ENCODE measurements at places on chromosomes 2 and 18.

DNA sequence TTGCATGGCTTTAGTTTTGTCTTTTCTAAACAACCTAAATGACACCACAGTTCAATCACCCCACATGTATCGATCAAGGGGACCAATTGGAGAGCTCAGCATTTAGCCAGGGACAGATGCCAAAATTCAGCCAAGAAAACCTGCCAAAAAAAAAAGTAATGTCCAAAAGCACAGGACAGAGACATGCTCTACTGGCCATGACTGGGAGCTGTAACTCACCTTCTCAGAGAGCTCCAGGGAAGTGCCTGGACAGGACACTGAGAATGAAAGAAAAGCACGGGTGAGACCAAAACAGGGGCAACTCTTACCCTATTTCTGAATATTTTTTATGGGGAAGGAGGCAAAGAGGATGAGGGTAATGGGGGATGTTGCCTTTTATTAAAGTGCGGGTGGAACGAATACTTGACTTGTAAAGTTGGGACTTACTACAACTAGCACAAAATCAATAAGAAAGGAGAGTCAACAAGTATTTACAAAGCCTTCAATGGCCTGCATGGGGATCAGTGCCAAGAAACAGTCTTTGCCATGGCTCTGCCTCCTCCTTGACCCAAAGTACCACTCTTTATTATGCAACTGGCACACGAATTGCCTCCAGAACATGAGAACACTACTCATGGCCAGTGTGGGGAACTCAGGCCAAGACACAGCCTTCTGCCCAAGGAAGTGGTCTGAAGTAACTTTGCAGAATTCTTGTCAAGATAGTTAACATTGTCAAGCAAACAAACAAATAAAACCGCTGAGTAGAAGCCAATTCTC lies 72.9 kb upstream of the HK2 start:
- DNase-seq: no peak

DNA sequence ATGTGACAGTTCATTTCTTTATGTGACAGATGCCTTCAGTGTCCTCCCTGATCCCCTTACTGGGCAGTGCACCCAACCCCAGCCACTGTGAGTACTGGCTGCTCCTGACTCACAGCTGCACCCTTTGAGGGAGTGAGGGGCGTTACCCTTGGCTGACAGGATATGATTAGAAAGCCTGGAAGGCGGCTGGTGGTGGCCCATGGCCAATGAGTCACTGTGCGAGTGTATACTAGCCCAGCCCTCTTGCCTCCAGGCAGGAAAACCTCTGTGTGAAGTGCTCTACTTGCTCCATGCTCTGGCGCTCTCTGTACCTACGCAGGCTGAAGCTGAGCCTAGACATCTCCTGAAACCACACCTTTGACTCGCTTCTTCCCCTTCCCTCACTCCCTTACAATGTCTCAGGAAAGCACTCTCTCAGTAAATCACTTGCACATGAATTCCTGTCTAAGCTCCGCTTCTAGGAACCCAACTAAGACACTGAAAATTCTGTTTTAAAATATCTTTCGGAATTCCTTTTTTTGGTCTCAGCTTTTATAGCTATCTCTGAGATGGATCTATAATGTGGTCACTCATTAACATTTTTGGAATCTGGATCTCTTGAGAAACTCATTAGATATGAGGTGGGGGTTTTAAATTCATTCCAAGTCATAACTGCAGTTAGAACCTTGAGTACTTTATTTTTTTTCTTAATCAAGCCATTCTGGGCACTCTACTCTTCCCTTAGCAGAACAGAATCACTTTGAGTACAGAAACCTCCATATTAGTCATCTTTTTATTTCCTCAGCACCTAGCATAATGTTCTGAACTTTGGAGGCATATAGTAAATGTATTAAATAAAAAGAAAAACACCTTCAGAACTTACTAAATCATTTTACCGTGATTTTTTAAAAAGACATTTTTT lies 25.3 kb upstream of the STAM2 start:
- DNase-seq: no peak

GRCh38 chr2:124328397-124328796 lies 303.3 kb downstream of the CNTNAP5 start:
- DNase-seq: no peak

DNA sequence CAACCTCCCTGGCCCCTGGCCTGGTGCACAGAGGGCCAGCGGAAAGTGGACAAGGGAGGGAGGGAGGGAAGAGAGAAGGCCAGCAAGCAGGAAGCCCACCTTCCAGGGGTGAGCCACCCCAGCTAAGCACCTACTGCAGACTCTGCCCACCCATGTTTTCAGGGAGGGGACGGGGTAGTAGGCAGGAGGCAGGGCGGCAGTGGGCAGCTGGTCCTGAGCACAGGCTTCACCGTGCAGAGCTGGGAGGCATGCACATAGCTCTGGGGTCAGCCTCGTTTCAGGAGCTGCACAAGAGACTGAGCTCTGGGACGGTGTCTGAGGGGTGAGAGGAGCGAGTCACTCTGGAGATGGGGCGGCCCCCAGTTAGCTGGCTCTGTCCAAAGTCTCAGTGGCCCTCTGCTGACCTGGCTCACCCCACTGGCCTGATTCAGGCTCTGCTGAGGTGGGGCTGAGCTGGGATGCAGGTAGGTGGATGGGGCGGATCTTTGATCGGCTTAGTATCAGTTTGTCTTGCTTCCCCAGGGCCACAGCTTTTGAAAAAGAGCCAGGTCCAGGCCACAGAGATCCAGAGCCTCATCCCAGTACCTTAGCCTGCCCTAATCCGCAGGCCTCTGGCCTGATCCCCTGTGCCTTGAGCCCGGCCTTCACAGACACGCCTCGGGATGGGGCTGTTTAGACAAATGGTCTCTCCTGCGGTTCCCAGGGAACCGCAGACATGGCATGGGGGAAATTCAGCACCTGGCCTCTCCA lies 3.7 kb downstream of the NMUR1 start:
- DNase-seq: no peak

- no peak for DNase-seq
Observed at GRCh38 chr2:15588329-15588919, 3.2 kb upstream of the DDX1 start.

GRCh38 chr2:230179907-230180306 lies 39.9 kb downstream of the SP110 start:
- DNase-seq: no peak

DNA sequence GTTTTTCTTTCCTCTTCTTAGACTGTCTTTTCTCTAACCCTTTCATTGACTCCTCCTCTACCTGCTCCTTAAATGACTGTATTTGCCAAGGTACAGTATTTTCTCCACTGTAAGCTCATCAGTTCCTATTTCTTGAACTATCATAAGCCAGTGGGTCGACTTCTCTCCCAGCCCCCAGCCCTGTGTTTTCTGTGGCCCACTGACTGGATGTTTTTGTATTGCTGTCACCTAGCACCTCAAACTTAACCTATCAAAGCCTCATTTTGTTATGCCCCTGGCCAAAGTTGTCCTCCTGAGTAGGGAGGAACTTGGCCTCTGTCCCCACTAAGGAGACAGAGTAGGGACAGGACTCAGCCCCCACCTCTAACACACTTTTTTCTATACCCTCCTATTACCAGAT lies 65.4 kb upstream of the CABLES1 start:
- no peak for DNase-seq

- no peak for DNase-seq
Observed at GRCh38 chr18:57447154-57447621, 12.0 kb downstream of the ONECUT2 start.

DNA sequence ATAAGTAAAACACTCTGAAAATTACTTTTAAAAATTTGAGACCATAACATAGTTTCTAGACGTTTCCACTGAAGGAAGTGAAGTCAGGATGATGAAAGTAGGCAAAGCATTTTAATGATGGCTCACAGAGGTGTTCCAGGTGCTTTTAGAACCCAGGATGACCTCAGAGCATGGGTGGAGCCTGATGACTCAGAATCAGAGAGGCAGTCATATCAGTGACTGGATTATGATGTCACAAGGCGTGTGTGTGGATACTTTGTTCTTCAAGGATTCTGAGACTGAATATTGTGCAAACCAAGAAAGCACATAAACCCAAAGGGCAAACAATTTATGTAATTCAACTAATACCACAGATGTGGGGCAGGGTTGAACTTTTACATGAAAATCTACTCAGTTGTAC lies 208.0 kb upstream of the FBXO11 start:
- no peak for DNase-seq

GRCh38 chr18:64270121-64270520 lies 121.2 kb upstream of the LINC00305 start:
- DNase-seq: no peak

GRCh38 chr18:12630136-12630535 lies 27.8 kb downstream of the SPIRE1 start:
- no peak for DNase-seq

- no peak for DNase-seq
Observed at GRCh38 chr18:77197073-77197472, 52.6 kb upstream of the GALR1 start.

DNA sequence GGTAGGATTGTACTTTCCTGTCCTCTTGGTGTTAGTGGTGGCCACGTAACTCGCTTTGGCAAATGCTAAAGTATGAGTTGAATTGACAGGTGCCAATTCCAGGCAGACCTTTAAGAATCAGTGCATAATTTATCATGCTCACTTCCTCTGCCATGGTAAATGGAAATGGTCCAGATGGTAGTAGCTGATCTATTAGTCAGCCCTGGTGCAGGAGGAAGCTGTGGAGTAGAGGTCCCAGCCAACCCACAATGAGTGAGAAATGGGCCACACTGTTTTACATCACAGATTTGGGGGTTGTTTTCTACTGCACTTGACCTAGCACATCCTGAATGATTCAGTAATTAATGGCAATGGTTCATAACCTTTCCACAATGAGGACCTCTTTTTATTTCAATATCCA lies 104.4 kb downstream of the RGPD3 start:
- DNase-seq: no peak

DNA sequence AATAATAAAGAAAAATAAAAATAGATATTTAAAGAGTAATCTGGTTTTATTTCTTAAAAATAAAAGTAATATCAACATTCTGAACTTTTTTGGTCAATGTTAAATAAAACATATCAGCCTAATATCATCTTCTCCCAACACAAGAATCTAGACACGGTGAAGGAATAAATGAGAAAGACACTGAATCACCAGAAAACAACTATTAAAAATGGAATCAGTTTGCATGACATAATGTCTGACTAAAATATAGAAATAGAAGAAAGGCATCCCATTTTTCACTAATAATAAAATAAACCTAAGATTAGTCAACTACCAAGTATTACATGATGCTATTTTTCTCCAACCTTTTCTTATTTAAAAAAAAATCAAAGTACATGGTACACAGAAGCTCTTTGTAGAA lies 30.8 kb upstream of the TNFAIP6 start:
- no peak for DNase-seq

- DNase-seq: no peak
Observed at GRCh38 chr2:189836644-189837043, 52.4 kb downstream of the PMS1 start.

DNA sequence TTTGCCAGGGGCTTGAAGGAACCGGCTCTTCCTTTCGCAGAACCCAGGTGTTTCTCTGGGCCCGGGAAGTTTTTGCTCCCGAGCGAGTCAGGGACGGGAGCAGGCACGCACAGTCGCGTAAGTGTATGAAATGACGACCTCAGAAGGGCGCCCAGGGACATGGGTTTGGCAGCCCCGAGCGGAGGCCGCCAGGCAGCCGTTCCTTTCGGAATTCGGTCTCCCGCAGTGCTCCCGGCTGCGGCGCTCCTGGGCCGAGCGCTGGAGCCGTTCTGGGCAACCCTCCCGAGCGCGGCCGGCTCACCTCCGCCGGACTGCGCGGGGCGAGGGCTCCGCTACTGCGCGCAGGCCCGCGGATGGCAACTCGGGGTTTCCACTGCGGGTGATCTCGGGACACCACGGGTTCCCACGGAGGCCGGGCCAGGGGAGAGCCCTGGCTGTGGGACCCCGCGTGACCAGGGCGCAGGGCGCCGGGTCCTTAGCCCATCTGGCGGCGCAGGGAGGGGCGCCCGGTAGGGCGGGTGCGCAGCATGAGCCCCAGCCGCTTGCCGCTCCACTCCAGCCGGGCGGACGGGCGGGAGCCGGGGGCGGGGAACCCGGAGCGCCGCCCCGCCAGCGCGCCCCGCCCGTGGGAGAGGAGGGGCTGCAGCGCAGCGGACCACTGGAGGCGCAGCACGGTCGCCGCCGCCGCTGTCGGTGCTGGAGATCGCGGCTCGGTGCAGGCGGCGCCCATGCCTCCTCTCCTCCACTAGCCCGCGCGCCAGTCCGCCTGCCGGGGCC lies at the start of gene OSBPL6:
TSS of gene OSBPL6 (plus strand) at position 690 of the 777 bp plus-strand sequence. CDS start 111,673 bp downstream, outside the sequence.
- DNase-seq: no peak

DNA sequence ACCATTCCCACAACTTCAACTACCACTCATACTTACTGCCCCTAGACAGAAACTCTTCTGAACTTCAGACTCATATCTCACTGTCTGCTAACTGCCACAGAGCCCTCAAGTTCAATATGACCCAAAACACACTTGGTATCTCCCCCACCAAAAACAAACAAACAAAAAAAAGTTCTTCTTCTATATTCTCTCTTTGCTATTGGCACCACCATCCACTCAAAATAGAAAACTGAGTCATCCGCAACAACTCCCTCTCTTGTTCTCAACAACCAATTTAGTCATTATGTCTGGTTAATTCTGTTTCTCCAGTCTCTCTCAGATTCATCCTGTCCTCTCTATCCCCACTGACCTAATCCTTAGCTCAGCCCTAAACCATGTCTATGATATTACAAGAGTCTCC lies 7.2 kb upstream of the DCTN1 start:
- DNase-seq: no peak

GRCh38 chr2:239522002-239522739 lies 121.4 kb upstream of the HDAC4 start:
- no peak for DNase-seq

- no peak for DNase-seq
Observed at GRCh38 chr2:74834792-74835755, 1.1 kb downstream of the HK2 start.

DNA sequence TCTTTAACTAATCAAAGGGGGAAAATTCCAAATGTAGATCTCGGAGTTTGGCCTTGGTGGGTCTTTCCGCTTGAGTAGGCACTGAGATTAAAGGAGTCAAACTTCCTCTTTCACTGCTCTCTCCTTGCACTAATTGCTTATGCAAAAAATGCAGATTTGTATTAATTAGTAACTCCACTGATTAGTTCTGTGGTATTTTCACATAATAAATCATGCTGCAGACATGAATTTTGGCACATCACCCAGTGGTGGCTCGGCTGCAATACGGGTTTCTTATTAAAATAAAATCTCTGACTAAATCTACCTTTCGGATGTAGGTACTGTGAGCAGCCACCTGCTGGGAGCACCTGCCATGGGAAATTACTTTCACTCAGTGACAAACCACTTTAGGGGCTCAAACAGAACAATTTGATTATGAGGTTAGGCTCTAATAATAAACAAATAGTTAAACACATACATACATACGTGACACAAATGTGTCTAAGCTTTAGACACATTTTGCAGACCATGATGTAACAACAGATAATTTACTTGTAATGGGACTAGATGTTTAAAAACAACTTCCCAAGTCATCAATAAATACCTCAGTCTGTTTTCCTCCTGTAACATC lies 6.4 kb upstream of the NEUROD1 start:
- DNase-seq: no peak

GRCh38 chr2:240207661-240208060 lies 67.2 kb upstream of the OTOS start:
- no peak for DNase-seq

GRCh38 chr2:428591-428990 lies 140.7 kb upstream of the ALKAL2 start:
- DNase-seq: no peak

- DNase-seq: no peak
Observed at GRCh38 chr2:96353032-96353561, 17.5 kb downstream of the NCAPH start.

GRCh38 chr2:235768606-235769005 lies 274.8 kb downstream of the AGAP1 start:
- DNase-seq: no peak

- DNase-seq: no peak
Observed at GRCh38 chr2:237199082-237199481, 113.4 kb downstream of the COPS8 start.
